Activated CD8-positive, alpha-beta memory T cell treated with anti-CD3 and anti-CD28 coated beads, Interleukin-2, amount 10 ng/mL, durations not matched to agents 7 days and 5 days (primary cell): ENCODE measurements at places on chromosomes 1 and 21. TPM values are rescaled to one million over a fixed set of nuclear protein-coding genes. Genes with fewer than 3 reads are reported as not detected.

The CELA2A gene
- total RNA-seq: not detected

DNA sequence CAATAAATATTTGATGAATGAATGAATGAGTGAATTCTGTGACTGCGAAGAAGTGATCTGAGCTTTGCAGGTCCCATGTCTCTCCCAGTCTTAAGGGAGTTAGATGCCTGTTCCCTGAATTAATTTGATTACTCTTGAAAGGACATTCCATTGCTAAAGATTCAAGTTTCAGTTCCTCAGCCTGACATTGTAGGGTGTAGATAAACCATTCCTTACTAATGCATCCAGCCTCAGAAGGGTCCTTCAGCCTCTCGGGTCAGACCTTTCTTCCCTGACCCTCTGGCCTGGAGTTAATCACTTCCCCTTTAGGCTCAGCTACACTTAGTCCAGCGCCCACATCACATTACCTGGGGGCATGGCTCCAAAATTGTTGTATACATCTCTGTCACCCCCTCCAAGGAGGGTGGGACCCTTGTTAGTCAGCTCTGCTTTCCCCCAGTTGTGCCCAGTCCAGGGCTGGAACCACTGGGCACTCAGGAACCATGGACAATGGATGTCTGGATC lies 2.6 kb downstream of the INSRR start:
- no peak for DNase-seq

The PROK1 gene
- not detected for total RNA-seq

The CPT2 gene
- total RNA-seq: 11.5 TPM

DNA sequence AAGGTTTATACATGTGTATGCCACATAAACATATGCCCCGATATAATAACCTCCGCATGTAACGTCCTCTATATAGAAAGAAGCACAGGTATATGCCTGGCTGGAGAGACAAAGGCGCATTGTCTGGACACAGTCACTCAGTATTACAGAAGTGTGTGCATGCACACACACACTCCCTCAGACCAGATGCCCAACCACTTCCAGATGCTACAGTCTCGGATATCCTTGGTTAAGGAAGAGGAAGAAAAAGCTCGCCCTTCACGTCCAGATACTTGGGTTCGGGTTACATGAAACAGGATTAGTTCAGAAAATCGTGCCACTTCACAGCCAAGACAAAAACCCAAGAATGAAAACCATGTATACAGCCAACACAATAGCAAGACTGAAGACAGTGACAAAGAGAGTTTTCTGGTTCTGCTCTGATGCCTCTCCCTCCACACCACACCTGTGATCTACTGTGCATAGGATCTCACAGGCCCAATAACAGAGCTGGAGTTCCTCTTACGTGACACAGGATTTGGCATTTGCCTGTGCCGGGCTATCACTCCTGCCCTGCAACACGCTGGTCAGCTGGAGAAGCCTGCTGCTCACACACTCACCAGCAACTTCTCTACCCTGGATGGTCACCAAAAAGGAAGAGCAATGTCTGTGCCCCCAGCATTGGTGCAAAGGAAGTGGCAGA lies 75.0 kb downstream of the SSBP3 start:
- no peak for DNase-seq

GRCh38 chr1:174274452-174274851 lies 115.1 kb downstream of the RABGAP1L start:
- DNase-seq: no peak

DNA sequence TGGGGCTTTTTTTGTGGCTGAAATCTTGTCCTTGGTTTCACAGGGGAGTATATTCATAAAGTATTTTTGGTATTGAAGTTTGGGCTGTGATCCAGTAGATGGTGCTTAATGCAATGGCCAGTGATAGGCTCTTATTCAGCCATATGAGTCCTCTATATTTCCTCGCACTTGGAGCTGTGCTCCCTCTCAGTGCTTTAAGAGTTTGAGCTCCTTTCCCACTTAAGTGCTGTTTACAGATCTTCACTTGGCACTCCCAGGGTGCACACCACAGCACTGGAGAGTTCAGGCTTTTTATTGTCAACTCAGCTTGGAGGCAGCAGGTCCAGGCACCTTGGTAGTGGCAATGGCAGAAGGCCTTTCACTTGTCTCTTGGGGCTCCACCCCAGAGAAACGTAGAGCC lies 54.9 kb downstream of the DRAM2 start:
- no peak for DNase-seq

The S100A7A gene
- not detected for total RNA-seq

GRCh38 chr1:67440339-67440738 lies 10.1 kb upstream of the SERBP1 start:
- no peak for DNase-seq

GRCh38 chr1:149986486-149987296 lies 23.8 kb downstream of the OTUD7B start:
- DNase-seq: no peak

GRCh38 chr1:161242313-161242712 lies 4.3 kb upstream of the NR1I3 start:
- no peak for DNase-seq

- no peak for DNase-seq
Observed at GRCh38 chr1:151455231-151455630, 4.1 kb downstream of the POGZ start.

GRCh38 chr21:26715878-26716506 lies 129.2 kb downstream of the ADAMTS1 start:
- DNase-seq: no peak

- no peak for DNase-seq
Observed at GRCh38 chr1:230307213-230307612, 118.9 kb downstream of the PGBD5 start.

The OR2AK2 gene
- not detected for total RNA-seq

The SPOCD1 gene
- not detected for total RNA-seq

The SH2D1B gene
- not detected for total RNA-seq

DNA sequence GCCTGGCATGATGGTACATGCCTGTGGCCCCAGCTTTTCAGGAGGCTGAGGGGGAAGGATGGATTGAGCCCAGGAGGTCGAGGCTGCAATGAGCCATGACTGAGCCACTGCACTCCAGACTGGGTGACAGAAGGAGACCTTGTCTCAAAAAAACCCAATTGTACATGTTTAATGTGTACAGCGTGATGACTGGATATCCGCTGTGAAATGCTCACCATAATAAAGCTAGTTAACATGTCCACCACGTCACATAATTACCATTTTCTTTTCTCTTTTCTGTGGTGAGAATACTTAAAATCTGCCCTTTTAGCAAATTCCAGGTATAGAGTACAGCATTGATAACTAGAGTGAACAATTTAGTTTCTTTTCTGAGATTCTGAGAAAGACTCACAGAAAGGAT lies 24.0 kb downstream of the TMPRSS2 start:
- DNase-seq: no peak

The DIO1 gene
- total RNA-seq: not detected

DNA sequence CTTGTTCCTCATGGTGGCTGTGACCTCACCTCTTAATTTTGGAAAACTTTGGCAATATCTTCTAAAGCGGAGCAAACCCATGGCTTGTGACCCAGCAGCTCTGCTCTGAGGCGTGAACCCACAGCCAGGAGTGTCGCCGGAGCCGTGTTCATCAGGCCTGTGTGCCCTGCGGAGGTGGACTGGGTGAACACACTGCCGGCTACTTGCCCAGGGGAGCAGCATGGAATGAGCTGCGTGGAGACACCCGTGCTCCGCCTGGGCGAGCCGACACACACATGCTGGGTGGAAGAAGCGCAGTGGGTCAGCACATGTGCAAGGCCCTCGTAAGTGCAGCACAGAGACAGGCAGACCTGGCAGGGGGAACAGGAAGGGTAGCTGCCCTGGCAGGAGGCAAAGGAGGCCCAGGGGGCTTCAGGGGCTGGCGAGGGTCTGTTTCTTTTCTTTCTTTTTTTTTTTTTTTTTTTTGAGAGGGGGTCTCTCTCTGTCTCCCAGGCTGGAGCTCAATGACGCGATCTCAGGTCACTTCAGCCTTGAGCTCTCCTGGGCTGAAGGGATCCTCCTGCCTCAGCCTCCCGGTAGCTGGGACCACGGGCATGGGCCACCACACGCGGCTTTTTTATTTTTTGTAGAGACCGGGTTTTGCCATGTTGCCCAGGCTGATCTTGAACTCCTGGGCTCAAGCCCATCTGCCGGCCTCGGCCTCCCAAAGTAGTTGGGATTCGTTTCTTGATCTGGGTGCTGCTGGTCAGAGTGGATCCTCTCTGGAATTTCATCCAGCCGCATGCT lies 41.8 kb downstream of the AGPAT3 start:
- no peak for DNase-seq

DNA sequence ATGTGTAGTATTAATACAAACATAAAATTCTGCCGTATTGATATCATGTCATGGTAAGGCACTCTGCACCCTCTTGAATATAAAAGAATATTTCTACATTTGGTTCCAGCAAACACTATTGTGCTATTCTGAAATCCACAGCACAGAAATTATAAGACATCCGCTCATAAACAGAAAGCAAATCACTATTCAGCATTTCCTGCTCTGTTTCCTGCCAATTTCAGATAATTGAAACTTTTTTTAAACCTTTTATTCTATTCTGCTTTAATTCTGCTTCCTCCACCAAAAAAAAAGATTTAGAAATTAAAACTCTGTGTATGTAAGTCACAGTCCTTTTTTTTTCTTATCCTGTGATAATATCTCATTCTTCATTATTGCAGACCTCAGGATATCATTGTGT lies 39.6 kb upstream of the PLEKHO1 start:
- DNase-seq: no peak

The ASPM gene
- total RNA-seq: 91.3 TPM

The TMEM82 gene
- not detected for total RNA-seq

The SPATA21 gene
- not detected for total RNA-seq

- no peak for DNase-seq
Observed at GRCh38 chr1:77282187-77282865, 507 bp downstream of the AK5 start.

- no peak for DNase-seq
Observed at GRCh38 chr1:208485512-208485911, 241.3 kb upstream of the PLXNA2 start.

- no peak for DNase-seq
Observed at GRCh38 chr1:224466154-224466553, 31.6 kb upstream of the WDR26 start.

DNA sequence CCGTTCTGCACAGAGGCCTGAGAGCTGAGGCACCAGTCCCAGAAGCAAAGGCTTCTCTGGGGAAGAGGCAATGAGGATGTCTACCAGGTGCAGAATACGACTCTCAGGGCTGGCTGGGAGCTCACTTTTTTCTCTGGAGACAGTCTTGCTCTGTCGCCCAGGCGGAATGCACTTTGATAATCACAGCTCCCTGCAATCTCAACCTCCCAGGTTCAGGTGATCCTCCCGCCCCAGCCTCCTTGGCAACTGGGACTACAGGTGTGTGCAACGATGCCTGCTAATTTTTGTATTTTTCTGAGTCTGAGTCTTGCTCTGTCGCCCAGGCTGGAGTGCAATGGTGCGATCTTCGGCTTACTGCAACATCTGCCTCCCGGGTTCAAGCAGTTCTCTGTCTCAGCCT lies 17.6 kb downstream of the NADK start:
- DNase-seq: no peak

DNA sequence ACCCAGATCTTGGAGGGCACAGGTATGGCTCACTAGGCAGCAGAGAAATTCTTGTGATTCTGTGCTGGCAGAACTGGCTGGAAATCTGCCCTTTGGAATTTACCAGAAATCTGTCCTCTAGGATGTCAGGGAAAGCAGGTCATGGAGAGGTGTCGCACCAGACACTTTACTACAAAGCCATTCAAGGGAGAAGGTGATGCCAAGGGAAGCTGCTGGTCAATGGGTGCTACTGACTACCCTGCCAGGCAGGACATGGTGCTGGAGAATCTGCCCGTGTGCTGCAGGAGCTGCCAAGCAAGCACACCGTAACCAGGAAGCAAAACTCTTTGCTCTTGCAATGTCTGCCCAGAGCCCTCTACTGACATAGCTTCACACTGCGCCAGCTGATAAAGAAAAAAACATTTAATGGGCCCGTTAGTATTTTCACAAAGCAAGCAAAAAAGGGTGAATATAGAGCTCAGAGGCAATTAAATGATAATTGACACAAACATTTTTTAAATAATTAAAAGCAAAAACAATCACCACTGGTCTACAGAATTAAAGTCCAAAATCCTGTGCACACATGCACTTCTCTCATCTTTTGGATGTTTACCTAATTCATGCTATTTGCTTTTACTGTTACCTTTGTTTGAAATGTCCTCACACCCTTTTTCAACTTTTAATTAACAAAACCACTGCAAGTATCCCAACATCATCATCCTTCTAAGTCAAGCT lies 7.2 kb upstream of the FBXO28 start:
- DNase-seq: peak; percentile 58

The KIAA0040 gene
- 64.3 TPM for total RNA-seq

The CD1B gene
- not detected for total RNA-seq

DNA sequence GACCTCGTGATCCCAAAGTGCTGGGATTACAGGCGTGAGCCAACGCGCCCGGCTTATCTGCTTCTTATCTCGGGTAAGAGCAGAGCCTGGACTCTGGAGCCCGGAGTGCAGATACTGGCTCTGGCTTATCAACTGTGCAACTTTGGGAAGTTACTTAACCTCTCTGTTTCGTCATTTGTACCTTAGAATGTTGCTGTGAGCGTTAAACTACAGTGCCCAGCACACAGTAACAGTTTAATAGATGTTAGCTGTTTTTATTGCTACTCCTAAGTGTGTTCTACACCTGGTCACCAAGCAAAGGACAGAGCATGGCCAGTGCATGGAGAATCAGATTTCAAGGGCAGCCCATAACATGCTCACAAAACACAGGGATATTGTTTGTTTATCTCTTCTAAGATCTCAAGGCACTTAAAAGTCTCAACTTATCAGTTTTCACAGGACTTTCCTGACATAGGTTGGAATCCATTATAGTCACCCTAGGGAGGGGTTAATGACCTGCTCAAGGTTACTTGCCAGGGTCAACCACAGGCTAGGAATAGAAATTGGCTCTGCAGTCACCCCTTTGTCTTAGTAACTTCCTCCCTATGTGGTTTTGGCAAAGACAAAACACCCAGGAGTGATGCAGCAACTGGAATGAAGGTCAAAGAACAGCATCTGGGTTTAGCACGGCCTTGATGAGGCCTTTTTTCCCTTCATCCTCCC lies 22.5 kb upstream of the SRP9 start:
- DNase-seq: no peak

The IPO9 gene
- 72.0 TPM for total RNA-seq

The KRTAP10-3 gene
- not detected for total RNA-seq

DNA sequence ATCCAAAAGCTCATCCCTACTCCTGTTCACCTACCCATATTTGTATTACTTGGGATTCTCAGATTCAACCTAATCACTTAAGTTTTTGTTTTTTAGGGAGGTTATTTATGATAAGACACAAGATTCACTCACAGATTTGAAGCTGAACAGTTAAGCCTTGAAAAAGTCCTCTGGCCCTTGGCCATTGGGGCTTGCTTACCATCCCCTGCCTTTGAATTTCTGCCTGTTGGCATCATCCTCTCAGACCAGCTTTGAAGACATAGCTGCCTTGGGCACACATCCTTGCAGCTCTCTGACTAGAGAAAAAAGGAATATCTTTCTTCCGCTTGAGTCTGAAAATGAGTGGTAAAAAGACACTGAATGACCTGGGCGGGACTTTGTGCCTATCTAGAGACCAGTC lies 41.8 kb upstream of the RALGPS2 start:
- no peak for DNase-seq

The SAMSN1 gene
- total RNA-seq: 126 TPM
